ENCODE measurements at places on chromosomes 1 and 21.

GRCh38 chr1:244289991-244290785, 161.5 kb downstream of the ADSS2 start:
- H3K36me3 ChIP-seq, result no peaks in the 10 kb centered on the region
- H3K27ac ChIP-seq, result no peak overlapping the region
- H3K4me1 ChIP-seq, result 0 out of 2 replicates have a peak, but pooled peaks cover 5% of the 10 kb centered on the region
- peak; percentile 57 for DNase-seq
- no peak overlapping the region for H3K4me3 ChIP-seq
- H3K27me3 ChIP-seq, result no peaks in the 10 kb centered on the region

DNA sequence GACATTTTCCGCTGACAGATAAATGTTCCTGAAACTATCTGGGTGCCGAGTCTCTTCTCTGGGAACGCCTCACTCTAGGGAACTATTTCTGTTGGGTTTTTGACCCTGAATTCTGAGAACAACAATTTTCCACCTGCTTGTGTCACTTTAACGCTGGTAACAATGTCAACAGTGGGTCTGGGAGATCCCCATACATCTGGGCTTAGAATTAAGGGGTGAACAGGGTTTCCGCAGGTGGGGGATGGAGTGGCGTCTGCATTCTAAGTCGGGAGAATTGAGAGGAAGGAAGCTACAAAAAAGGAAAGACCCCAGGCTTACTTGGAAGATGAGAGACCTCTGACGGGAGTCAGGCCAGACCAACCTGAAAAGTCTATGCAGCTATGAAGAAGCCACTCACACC, 8.7 kb downstream of the CD247 start:
- no peak for DNase-seq
- H3K27ac ChIP-seq, result no peak overlapping the region
- H3K4me1 ChIP-seq, result no peaks in the 10 kb centered on the region
- no peaks in the 10 kb centered on the region for H3K36me3 ChIP-seq
- H3K4me3 ChIP-seq, result no peak overlapping the region

GRCh38 chr1:228446852-228447251, 30.2 kb upstream of the TRIM17 start:
- no peak overlapping the region for H3K27ac ChIP-seq
- H3K4me3 ChIP-seq, result no peak overlapping the region
- H3K27me3 ChIP-seq, result no peaks in the 10 kb centered on the region
- peaks cover 6% of the 10 kb centered on the region for H3K4me1 ChIP-seq

DNA sequence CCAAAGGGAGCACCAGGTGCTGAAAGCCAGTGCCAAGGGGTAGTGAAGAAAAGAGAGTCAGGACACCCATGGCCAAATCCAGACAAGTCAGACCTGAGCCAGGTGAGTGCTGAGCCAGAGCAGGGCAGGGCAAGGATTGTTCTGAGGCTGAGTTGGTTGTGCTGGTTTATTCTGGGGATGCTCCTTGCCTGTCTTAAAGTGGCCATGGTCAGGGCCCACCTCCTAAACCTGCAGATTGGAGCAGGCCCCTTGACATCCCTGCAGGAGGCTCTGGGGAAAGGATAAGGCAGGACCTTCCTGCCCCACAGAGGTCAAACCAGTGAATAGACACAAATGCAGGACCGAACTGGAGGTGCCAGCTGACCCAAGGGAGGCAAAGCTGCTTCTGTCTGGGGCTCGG, 138.4 kb downstream of the HIVEP3 start:
- DNase-seq, result no peak
- peaks cover 27% of the 10 kb centered on the region for H3K4me1 ChIP-seq
- no peak overlapping the region for H3K27ac ChIP-seq
- H3K36me3 ChIP-seq, result no peaks in the 10 kb centered on the region

- H3K27me3 ChIP-seq, result peaks cover 37% of the 10 kb centered on the region
- no peak overlapping the region for H3K27ac ChIP-seq
- DNase-seq, result no peak
- no peaks in the 10 kb centered on the region for H3K36me3 ChIP-seq
Observed at GRCh38 chr1:165542015-165542631, 1.7 kb upstream of the LRRC52 start.

DNA sequence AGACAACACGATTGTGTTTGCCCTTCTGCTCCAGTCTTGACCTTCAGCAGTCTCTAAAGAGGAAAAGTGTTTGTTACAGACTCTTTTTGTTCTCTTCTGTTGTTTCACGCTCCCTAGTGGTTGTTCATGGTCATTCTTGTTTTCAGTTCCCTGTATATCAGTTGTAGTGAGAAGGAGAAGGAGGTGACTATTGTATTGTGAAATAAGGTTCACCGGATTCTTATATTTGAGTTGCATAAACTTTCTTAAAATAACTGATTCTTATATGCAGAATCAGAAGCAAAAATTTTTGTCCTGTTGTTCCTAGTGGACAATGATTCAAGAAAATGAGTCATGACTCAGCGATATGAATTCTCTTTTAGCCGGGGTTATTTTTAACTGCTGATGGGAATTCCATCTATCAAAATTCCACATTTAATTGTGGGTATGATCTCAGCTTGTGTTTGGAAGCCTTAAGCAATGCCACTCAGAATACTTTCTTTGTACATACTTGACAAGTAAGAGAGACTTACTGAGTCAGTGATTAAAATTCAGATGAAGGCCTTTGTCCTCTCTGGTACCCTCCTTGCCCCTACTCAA, 152.2 kb downstream of the CLEC20A start:
- no peaks in the 10 kb centered on the region for H3K36me3 ChIP-seq
- H3K4me3 ChIP-seq, result peak overlapping the region; percentile 28
- DNase-seq, result peak; percentile 66
- H3K4me1 ChIP-seq, result peaks cover 36% of the 10 kb centered on the region
- no peaks in the 10 kb centered on the region for H3K27me3 ChIP-seq

Data from PC-3 (cell line).